ENCODE measurements at places on chromosomes 16 and 17.

GRCh38 chr17:82389379-82389778, 17.8 kb downstream of the UTS2R start:
- no peak for DNase-seq

GRCh38 chr16:86987746-86988670, 329.2 kb downstream of the C16orf95 start:
- DNase-seq = no peak

DNA sequence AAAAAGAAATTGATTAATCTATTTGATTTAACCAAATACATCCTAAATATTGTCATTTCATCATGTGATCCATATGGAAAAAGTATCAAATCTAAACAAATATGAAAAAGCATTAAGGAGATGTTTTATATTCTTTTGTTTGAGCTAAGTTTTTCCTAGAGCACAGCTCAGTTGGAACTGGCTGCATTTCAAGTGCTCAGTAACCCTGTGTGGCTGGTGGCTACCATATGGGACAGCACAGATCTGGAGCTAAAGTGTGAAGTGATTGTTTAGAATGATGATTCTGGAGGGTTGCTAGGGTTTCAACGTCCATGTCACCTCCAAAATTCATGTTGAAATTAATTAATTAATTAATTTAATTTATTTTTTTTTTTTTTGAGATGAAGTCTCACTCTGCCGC, 137.5 kb downstream of the XYLT1 start:
- DNase-seq = no peak

- DNase-seq = no peak
These were observed 39.7 kb upstream of the MEAK7 start for GRCh38 chr16:84544031-84544773.

- DNase-seq = no peak
These were observed 27.3 kb downstream of the CD300LG start for GRCh38 chr17:43874293-43874692.
